ENCODE measurements at places on chromosomes 1 and 21. TPM values are rescaled to one million over a fixed set of nuclear protein-coding genes. Genes with fewer than 3 reads are reported as not detected.

The FCAMR gene
- not detected for total RNA-seq

The PARS2 gene
- 2.2 TPM for total RNA-seq

The RRP1B gene
- 15.9 TPM for total RNA-seq

The FCGR3B gene
- 6.3 TPM for total RNA-seq

The VTCN1 gene
- total RNA-seq = 0.23 TPM

The MAP7D1 gene
- total RNA-seq = 133 TPM

The LAMC2 gene
- total RNA-seq = 0.90 TPM

The MROH7 gene
- total RNA-seq = 16.3 TPM

The FAM72A gene
- 3.3 TPM for total RNA-seq

DNA sequence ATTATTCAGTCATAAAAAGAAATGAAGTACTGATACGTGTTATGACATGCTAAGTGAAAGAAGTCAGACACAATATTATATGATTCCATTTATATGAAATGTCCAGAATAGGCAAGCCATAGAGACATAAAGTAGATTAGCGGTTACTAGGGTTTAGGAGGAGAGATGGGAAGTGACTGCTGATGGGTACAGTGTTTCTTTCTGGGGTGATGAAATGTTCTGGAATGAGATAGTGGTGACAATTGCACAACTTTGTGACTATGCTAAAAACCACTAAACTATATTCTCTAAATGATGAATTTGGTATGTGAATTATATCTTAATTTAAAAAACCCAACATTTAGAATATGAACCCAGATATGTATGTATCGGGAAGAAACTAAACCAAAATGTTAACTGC lies 27.6 kb downstream of the IPP start:
- no peak for DNase-seq

GRCh38 chr1:35854989-35855700 lies 27.9 kb upstream of the AGO1 start:
- DNase-seq = no peak

DNA sequence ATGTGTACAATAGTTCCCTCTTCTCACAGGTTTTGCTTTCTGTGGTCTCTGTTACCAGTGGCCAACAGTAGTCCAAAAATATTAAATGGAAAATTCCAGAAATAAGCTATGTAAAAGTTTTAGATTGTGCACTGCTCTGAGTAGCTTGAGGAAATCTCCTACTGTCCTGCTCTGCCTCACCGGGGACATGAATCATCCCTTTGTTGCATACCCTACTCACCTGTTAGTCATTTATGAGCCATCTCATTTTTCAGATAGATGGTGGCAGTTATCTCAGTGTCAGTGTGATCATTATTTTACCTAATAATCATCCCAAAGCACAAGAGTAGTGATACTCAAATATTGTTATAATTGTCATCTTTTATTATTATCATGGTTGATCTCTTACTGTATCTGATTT lies 688.1 kb downstream of the PLA2G4A start:
- no peak for DNase-seq

GRCh38 chr1:156390469-156391365 lies 21.7 kb downstream of the RHBG start:
- DNase-seq = no peak

- peak; percentile 57 for DNase-seq
Measured at GRCh38 chr1:109768820-109769219, 5.1 kb upstream of the EPS8L3 start.

DNA sequence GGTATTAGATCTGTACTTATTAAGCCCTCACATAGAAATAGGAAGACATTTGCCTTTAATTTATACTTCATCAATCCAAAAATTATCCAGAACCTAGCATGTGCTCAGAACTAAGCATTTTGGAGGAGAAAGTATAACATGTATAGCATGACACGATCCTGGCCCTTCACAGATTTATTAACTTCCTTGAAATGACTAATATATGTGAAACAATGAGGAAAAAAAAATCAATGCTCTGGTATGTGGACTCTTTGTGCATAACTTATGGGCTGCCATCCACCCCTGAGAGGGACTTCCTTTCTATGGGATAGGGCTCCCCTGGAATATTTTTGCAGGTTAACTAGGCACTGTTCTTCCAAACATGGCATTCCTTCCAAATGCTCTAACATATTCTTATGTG lies 36.6 kb downstream of the CCDC185 start:
- DNase-seq = no peak

DNA sequence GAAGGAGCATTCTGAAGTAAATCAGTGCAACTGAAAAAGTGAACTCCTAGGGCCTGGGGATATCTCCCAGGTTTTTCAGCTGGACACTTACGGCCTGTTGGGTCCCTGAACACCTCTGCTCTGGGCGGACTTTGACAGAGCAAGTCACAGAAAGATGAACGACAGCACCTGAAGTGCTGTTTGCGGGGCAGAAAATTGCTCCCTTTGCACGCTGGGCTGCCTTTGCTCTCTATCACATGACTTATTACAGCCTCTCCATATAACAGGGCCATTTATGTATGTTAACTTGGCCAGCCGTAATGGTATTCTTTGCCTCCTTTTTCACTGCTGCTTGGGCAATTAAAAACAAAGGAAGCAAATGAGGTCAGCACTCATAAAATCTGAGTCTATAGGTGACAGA lies 332.9 kb downstream of the BARHL2 start:
- no peak for DNase-seq

GRCh38 chr1:200628223-200628881 lies 7.8 kb upstream of the KIF14 start:
- no peak for DNase-seq

GRCh38 chr1:246784621-246785493 lies 60.6 kb downstream of the SCCPDH start:
- DNase-seq = no peak

DNA sequence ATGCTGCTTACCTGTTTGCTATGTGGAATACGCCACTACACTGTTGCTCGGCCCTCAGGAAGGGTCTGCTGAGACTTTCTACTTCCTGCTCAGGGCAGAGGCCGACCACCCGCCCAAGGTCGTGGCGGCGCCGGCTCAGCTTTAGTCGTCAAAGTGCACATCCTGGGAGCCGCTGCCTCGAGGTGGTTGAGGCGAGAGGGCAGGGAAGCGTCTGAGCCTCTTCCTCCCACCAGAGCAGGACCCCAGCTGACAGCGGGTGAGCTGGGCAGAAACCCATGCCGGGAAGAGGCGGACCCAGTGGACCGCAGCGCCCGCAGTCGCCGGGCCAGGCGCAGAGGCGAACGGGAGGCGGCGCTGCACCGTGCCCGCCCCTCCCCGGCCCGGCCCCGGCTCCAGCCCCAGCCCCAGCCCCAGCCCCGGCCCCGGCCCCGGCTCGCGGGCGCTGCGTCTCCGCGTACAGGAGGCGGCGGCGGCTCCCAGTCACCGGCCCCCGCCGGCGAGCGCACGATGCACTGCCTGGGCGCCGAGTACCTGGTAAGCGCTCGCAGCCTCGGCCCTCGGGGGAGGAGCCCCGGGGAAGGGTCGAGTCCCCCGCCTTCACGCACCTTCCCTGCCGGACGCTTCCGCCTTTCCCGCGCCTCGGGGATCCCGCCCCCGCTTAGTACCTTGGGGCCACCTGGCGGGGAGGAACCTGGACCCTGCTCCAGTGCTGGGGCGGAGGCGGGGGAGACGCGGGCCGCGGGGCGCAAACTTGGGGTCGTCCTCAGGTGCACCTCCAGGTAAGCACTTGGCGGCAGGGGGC lies at the start of gene SLC44A3:
TSS of gene SLC44A3 (plus strand) at position 413 of the 802 bp plus-strand sequence. CDS start at position 508, 95 bp downstream.
- peak; percentile 87 for DNase-seq

GRCh38 chr1:56816264-56816663 lies 2.9 kb downstream of the FYB2 start:
- DNase-seq = no peak

- DNase-seq = no peak
Measured at GRCh38 chr1:27517301-27517700, 27.3 kb upstream of the WASF2 start.

GRCh38 chr21:18152371-18152770 lies 92.3 kb upstream of the CHODL start:
- no peak for DNase-seq

- no peak for DNase-seq
Measured at GRCh38 chr1:222759451-222760035, 22.5 kb downstream of the FAM177B start.

GRCh38 chr1:82042306-82043060 lies 241.7 kb downstream of the ADGRL2 start:
- DNase-seq = no peak

DNA sequence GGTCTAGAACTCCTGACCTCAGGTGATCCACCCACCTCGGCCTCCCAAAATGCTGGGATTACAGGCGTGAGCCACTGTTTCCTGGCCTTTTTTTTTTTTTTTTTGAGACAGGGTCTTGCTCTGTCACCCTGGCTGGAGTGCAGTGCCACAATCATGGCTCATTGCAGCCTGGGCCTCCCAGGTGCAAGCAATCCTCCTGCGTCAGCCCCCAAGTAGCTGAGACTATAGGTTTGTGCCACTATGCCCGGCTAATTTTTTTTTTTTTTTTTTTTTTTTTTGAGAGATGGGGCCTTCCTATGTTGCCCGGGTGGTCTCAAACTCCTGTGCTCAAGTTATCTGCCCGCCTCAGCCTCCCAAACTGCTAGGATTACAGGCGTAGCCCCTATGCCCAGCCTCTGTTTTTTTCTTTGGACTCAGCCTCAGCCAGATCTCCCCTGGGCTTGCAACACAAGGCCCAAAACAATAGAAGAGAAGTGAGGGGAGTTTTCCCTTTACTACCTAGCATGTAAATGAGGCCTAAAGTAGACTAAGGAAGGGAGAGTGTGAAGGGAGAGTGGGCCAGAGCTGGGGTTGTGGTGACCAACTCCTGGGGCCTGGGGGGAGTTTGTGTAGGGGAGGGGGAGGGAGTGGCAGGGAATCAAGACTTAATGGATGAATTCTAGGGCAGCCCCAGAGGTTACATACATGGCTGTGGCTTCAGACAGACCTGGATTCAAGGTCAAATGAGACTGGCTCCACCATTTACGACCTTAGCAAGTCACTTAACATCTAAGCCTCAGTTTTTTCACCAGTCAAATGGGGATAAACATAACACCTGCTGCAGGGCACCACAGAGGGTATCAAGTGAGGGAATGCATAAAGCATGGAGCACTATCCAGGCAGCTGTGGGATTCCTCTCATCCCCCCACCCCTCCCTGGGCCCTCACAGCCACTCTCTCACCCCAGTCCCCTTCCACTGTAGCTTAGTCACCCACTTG lies 1.6 kb upstream of the CD52 start:
- no peak for DNase-seq

GRCh38 chr1:93443454-93443853 lies 4.5 kb upstream of the FNBP1L start:
- DNase-seq = no peak

DNA sequence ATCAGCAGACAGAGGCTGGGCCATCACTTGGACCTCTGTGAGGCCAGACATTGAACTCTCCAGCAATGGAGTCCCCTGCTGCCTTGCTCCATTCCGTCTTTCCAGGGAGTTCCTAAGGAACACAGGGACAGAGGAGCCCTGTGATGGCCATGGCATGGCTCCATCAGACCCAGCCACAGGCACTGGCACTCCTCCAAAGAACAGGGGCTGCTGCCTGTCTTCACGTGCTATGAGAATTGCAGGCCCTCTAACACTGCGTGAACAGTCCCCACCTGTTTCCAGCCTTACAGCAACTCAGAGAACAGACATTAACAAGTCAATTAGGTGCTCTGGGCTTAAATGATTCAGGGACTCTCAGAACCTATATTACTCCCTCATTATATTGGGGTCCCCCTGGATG lies 140.8 kb downstream of the ASTN1 start:
- DNase-seq = no peak

GRCh38 chr1:201753492-201753891 lies 75.5 kb upstream of the IPO9 start:
- no peak for DNase-seq

GRCh38 chr1:227797625-227798024 lies 17.9 kb upstream of the PRSS38 start:
- no peak for DNase-seq

DNA sequence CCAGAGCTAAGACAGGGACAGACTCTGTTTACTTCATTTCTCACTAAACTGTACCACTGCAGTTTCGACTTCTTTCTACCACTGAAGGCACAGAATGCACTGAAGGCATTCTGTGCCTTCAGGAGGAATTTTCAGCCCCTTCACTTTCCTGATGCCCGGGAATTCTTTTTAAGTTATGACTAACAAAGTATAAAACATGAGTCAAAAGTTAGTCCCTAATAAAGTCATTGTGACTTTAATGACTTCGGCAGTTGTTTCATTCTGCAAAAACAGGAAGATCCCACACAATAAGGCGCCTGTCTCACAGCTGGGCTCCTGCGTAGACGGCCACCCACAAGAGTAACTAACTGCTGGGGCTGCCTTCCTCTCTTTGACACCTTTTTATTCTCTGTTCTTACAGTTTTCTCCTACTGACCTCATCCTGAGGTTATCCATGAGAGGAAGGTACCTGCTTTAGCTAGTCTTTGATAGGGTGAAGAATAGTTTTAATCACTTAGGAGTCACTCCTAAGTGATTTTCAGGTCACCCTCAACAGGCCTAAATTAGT lies 183.9 kb upstream of the SGIP1 start:
- peak; percentile 62 for DNase-seq

GRCh38 chr21:44013380-44014088 lies 1.4 kb downstream of the TRAPPC10 start:
- no peak for DNase-seq

DNA sequence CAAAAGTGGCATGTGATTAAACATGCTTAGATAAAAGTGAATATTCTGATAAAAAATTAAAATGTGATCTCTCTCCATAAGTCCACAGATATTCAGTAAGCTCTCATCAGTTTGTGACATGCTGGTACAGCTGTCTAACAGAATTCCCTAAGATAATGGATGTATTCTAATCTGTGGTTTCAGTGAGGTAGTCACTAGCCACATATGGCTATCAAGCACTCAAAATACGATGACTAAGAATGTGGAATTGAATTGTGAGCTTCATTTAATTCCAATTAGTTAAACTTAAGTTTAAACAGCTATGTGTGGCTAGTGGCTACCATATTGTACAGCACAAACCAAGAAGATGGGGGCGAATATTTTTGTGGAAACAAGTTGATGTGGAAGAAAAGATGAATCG lies 4.1 kb upstream of the REG4 start:
- no peak for DNase-seq

DNA sequence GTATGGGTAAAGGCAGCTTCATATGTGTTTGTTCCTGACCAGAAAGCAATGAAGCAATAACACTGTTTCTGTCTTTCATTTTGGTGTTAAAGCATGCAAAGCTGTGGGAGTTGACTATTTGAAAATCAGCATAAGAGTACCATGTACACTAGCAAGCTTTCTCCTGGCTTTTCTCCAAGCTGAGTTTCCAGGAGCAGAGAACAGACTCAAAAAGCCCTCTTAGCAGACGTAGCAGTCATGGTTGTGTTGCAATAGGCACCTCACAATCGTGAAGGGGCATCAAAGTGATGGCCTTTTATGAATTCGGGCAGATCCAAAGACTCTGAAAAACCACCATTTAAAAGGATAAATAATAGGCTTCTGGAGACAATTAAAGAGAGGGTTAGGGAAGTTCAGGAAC lies 159.7 kb downstream of the PTGER3 start:
- DNase-seq = no peak

- no peak for DNase-seq
Measured at GRCh38 chr1:116743535-116743934, 10.7 kb upstream of the CD2 start.

DNA sequence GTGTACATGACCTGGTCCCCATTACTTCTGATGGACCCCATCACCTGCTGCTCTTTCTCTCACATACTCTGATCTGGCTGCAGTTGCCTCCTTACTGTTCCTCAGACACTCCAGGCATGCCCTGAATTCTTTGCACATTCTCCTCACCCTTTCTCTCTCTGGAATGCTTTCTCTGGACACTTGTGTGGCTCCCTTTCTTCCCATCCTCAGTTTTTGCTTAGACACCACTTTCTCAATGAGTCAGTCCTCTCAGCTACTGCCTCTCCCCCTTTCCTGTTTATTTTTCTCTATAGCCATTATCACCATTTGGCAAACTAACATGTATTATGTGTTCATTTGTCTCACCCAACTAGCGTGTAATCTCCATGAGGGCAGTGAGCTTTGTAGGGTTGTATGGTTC lies 28.1 kb downstream of the PLXNA2 start:
- DNase-seq = no peak
